ENCODE measurements at places on chromosomes 6 and 20.

GRCh38 chr6:163302747-163303146 lies 111.8 kb upstream of the QKI start:
- DNase-seq: no peak

DNA sequence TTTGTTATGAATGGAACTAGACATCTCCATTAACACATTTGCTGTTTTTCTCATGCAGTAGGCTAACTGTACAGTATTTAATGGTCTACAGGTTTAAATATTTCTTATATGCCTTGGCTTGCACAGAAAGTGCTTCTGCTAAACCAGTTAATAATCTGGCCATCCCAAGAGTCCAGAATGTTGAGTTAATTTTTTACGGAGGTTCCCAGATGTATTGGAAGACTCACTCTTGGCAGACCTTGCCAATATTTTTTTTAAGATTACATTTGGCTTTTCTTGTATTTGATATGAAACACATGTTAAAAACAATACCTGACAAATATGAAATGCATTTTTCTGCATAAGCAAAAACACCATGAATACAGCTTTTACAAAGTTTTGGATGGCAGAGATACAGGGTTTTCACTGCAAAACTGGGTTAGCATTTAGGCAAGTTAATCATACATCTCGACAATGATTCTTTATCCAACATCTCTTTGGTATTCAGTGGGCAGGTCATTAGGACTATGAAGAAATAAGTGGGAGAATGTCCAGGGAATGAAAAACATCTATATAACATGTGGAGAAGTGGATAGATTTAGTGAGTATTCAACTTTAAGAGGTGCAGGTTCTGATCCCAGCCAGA lies 94.0 kb downstream of the SGK1 start:
- DNase-seq: no peak

DNA sequence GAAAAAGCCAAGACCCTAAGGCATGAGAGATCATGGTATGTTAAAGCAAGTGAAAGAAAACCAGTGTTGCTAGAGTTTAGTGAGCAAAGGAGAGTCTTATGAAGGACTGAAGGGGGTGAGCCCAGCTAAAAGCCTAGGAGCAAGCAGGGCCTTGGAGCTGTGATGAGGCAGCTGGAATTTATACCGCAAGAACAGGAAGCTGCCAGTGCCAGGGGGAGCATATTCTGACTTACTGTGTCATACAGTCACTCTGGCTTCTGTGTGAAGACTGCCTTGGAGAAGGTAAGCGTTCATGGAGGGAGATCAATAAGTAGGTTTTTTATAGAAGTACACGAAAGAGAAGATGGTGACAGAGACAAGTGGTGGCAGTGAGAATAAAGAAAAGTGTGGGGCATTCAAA lies 308.9 kb upstream of the THEMIS start:
- no peak for DNase-seq

GRCh38 chr6:27156874-27157458 lies 90.5 kb upstream of the PRSS16 start:
- no peak for DNase-seq

DNA sequence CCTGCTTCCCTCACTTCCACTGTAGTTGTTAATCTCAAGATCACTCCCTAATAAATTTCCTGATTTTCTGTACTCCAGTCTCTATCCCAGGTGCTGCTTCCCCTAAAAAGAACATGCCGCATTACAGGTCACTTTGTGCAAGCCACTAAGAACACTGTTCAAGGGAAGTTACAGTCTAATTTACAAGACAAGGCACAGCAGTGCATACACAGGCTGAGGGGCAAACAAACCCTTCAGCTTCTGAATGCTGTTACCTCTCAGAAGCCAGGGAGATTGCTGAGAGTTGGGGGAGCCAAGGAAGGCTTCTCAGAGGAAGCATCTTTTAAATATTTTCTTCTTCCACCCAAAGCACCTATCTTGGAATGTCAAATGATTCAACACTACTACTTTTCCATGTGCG lies 445.3 kb upstream of the FLRT3 start:
- no peak for DNase-seq

- no peak for DNase-seq
These were observed 283.5 kb downstream of the KHDC1L start for GRCh38 chr6:72941751-72942150.

- no peak for DNase-seq
These were observed 9.1 kb downstream of the PRND start for GRCh38 chr20:4730780-4731179.

- no peak for DNase-seq
These were observed 252.7 kb downstream of the SOD2 start for GRCh38 chr6:159440349-159440748.

- DNase-seq: no peak
These were observed 43.0 kb upstream of the CD2AP start for GRCh38 chr6:47434372-47435253.

DNA sequence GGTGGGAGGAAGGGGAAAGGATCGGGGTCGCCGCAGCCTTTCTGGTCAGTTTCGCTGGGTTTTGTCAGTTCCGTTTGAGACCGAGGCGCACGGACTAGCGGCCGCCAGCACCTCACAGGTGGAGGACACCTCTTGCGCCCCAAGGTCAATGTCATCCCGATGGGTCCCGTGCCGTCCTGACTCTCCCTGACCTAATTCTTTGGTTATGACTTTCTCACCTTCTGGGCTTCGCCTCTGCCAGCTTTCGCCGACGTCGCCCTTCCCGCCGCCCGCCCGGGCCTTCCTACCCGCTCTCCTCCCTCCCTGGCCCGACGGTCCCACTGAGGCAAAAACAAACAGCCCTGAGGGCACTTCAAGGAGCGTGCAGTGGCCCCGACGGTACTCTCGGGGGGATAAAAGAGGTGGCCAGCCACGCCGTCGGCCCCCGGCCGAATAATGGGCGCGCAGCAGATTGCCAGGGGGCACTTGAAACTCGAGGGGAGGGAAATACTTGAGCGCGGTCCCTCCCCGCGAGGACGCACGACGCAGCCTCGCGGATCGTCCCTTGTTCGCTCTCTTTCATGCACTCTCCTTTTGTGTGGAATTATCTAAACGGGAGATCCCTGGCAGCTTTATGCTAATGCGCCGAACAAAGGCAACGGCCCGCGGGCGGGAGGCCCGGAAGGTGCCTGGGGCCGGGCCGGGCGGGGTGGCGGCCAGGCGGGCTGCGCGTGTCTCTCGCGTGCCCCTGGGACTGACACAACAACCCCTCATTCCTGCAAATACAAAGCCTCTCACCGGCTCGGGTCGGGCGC lies 3.9 kb upstream of the INSM1 start:
- no peak for DNase-seq
